ENCODE measurements at places on chromosomes 3 and 15.

DNA sequence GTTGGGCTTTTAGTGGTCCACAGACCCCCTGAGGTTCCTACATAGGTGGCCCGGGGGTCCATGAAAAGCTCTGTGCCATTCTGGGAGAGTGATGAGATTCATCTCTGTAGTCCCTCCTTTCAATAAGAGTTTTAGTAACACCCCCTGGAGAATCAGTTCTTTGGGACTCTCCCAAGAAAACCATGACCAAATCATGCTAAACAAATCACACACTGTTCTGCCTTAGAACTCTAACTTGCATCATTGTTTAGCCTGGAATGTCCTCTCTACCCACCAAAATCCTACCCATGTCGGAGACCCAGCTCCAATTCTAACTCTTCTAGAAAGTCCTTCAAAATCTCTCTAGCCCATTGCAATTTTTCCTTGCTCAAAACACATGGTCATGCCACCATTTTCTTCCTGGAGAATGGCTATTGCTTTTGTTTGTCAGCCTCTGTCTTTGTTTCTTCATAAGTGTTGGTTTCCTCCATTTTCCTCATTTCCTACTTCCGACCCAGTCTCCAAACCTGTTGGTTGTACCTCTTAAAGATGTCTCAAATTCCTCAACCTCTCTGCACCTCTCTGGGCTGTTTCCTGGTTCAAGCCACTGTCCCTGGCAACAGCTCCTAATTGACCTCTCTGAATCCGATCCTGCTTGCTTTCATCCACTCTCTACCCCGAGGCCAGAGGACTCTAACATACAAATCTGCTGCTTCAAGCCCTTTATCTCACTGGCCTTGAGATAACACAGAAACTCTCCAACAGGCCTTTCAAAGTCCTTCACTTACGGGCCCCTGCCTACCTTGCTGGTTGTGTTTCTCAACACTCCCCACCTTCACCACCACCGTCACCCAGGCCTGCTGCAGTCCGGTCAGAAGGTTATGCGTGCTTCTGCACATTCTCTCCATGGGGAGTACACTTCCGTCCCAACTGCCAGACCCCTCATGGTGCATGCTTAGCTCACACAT is 23.7 kb downstream of the CYP19A1 start:
- DNase-seq, result no peak

GRCh38 chr3:11236588-11237461 is 35.4 kb upstream of the ATG7 start:
- no peak for DNase-seq

DNA sequence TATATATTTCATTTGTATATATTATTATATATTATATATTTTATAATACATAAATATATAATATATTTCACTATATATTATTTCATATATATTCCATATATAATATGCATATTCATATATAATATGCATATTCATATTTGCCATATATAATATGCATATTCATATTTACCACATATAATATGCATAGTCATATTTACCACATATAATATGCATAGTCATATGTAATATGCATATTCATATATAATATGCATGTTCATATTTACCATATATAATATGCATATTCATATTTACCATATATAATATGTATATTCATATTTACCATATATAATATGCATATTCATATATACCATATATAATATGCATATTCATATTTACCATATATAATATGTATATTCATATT is 51.2 kb upstream of the GATA2 start:
- no peak for DNase-seq

DNA sequence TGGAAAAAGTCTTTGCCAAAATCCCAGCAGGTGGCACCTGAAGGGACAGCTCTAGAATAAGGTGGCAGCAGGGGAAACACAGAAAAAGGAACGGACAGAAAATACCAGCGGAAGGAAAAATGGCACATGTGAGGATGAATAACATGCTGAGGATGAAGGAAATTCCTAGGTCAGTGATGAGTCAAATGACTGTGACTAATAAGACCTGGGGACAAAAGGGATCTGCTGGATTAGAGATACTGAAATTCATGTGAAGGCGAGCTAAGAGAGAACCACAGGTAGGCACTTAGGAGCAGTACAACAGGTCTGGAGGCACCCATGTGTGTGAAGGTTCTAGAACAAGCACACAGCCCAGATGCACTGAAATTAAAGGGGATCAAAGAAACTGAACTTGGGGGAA is 482.5 kb downstream of the FOXP1 start:
- DNase-seq, result no peak

- no peak for DNase-seq
These were observed 100.8 kb downstream of the CPN2 start for GRCh38 chr3:194250098-194251002.

DNA sequence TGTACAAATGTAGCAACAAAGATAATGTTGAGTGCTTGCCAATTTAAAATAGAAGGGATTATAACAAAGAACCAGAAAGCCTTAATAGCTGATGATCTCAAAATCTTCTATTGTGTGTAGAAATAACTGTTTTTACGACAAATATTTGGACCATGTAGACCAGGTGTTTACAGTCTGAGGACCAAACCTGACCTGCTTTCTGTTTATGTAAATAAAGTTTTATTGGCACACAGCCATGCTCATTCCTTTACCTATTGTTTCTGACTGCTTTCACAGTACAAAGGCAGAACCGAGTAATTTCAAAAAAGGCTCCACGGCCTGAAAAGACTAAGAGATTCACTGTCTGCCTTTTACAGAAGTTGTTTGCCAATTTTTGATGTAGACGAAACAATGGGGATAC is 91.8 kb downstream of the GOLIM4 start:
- no peak for DNase-seq

- DNase-seq, result no peak
These were observed 35.7 kb downstream of the KLF15 start for GRCh38 chr3:126321490-126321889.

DNA sequence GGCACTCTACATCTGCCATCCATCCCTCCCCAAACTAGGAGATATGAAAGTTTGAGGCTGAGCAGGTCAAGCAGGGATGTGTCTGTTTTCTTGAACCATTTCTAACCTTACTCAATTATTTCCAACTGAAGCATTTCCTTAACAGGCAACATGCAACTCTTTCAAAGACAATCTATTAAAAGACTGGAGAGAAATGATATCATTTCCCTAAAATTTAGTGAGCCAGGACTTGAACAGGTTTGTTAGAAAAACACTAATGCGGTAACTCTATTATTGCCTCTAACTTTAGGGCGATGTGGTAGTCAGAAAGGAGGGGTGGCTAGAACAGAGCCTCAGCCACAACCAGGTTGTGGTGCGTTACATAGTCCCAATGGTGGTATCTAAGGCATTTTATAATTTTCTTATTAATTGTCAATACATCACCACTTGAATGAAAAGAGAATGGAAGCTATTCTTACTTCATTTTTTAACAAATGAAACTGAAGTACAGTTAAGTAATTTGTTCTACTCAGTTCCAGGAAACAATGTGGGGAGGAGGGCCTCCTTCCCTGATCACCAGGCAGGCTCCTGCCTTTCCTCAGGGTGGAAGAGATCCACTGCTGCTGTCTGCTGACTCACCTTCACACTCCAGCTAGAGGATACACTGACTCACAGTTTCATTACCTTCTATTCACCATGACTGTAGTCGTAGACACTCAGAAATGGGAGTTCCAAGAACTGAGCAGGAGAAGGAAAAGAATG is 22.8 kb downstream of the MYO1E start:
- DNase-seq, result no peak

GRCh38 chr3:18119866-18120265 is 305.3 kb downstream of the SATB1 start:
- DNase-seq, result no peak

DNA sequence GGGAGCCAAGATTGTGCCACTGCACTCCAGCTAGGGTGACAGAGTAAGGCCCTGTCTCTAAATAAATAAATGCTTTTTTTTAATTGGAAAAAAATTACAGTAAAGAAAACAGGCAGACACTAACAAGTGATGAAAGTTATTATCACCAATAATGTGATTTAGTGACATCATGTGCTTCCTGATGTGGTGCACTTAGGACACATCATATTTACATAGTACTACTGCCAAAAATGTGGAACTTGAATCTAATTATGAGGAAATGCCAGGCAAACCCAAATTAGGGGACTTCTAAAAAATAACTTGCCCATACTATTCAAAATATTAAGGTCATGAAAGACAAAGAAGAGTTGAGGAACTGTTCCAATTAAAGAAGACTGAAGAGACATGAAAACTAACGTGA is 30.8 kb downstream of the MAP4 start:
- DNase-seq, result no peak

DNA sequence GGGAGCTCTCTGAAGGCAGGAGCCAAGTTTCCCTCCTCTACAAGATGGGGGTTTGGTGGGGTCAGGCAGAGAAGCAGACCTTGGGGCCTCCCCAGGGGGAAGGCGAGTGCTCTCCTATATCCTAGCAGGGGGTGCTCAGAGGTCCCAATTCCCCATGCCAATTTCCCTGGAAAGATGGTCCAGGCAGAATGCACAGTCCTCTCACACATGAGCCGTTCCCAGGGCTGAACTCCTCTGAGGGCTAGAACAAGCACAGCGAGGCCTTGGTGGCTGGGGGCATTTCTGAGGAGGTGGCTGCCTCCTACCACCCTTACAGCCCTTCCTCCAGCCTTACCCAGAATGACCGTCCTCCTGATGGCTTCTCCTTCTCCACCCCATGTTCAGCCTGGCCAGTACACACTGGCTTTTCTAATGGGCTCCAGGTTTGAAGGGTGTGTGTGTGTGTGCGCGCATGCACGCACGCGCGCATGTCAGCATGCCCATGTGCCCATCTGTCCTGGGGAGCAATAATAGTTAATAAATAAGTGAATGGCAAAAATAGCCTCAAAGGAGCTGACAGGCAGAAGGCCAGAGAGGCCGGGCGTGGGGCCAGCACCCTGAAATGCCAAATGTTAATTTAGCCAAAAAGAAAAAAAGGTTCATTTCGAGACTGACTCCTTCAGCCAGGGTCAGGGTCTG is 24.4 kb downstream of the ADCY5 start:
- DNase-seq, result no peak

GRCh38 chr15:31433574-31433973 is 106.9 kb downstream of the KLF13 start:
- no peak for DNase-seq

DNA sequence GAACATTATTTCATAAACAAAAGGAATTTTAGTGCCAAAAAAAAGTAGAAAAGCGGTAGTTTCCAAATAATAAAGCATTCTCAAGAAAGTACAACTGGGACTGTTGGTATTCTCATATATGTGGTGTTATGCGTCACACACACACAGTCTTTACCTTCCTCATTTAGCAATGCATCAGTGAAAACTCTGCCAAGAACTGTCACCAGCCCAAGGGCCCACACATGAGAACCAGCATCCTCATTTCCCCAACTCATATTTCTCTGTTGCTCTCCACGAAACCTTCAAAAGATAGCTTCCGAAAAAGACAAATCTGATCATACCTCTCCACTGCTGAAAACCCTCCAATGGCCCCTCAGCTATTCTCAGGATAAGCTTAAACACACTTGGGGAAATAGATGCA is 150.7 kb downstream of the CADPS start:
- no peak for DNase-seq

GRCh38 chr15:75452364-75452864 is 924 bp upstream of the SIN3A start:
- peak; percentile 57 for DNase-seq

- no peak for DNase-seq
These were observed 156.9 kb downstream of the ATP8B4 start for GRCh38 chr15:49962044-49962602.

- no peak for DNase-seq
These were observed 386.3 kb upstream of the NR2F2 start for GRCh38 chr15:95944193-95944592.

DNA sequence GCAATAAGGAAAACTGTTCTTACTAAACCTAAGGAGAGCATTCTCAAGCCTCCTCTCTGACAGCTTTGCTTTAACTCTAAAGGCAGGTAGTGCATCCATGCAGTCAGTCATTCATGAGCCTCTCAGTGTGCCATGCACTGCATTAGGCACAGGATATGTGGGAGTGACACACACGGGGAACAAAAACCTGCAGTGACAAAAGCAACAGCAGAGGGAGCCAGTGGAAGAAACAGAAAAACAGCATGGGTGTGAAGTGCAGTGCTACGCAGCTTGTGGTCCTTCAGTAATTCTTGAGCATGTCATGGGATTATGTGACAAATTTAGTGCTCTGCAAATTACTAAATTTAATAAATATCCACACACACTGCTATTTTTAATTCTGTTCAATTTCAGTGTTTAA is 230.7 kb downstream of the BBX start:
- no peak for DNase-seq

- no peak for DNase-seq
These were observed 31.1 kb downstream of the PHLDB2 start for GRCh38 chr3:111890051-111890580.

- DNase-seq, result no peak
These were observed 271.0 kb downstream of the GABRG3 start for GRCh38 chr15:27241943-27242342.

GRCh38 chr3:128767094-128767750 is 41.2 kb downstream of the RAB7A start:
- no peak for DNase-seq

GRCh38 chr15:46452297-46452820 is 817.5 kb downstream of the SQOR start:
- DNase-seq, result no peak

DNA sequence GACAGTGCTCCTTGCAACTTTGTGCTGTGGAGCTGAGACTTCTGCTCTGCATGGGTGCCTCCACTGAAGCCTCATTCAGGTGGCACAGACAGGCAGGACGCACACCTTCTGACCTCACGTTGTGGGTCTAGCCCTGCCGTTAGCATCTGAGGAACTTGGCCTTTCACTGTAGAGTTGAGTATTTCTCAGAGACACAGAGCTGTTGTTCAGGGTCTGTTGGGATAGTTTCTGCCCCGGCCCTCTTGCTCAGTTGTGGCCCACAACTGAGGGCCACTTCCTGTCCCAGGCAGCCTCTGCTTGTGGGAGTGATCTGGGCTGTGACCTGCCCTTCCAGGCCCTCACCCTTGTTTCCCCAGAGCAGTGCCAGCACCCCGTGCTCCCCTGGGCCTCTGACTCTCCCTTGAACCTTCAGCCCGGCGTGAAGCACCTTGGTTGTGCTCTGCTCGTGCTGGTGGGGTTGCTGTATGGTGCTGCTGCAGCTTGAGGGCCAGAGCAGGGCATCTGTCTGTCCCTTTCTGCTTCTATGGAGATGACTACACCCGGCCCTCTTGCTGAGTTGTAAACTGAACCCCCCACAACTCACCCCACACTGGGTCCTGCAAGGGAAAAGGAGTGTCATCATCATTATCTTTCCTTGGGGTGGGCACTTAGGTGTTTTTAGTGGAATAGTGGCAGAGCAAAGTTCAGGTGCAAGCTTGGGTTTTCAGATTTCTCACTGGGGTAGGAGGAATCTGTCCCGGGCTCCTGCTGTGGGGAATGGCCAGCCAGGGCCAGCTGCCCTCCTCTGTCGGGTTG is 11.7 kb downstream of the BAHD1 start:
- no peak for DNase-seq

- no peak for DNase-seq
These were observed 70.4 kb downstream of the THSD4 start for GRCh38 chr15:71185706-71186105.
